ENCODE measurements at places on chromosomes 6 and 20. TPM values are rescaled to one million over a fixed set of nuclear protein-coding genes. Genes with fewer than 3 reads are reported as not detected.

STMND1 gene
- total RNA-seq, result 0.16 TPM

- H3K36me3 ChIP-seq, result peaks cover 15% of the 10 kb centered on the region
- H3K27ac ChIP-seq, result no peak overlapping the region
- peaks cover 13% of the 10 kb centered on the region for H3K4me1 ChIP-seq
- DNase-seq, result no peak
These were observed 2.8 kb downstream of the RIOK1 start for GRCh38 chr6:7392402-7392801.

GRCh38 chr6:135382182-135382628 lies 115.3 kb downstream of the AHI1 start:
- peak; percentile 11 for DNase-seq
- no peak overlapping the region for H3K27ac ChIP-seq
- no peak overlapping the region for H3K4me3 ChIP-seq
- no peaks in the 10 kb centered on the region for H3K27me3 ChIP-seq

KIF25 gene
- not detected for total RNA-seq

DNA sequence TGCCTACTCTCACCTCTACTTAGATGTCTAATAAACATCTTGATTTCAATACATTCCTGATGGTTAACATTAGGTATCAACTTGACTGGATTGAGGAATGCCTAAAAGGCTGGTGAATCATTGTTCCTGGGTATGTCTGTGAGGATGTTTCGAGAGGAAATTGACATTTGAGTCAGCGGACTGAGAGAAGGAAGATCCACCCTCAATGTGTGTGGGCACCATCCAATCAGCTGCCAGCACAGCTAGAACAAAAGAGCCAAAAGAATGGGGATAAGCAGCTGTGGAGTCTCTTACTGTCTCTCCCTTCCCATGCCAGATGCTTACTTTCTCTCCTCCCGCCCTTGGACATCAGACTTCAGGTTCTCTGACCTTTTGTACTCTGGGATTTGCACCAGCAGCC lies 128.6 kb upstream of the HS3ST5 start:
- no peaks in the 10 kb centered on the region for H3K27me3 ChIP-seq
- no peak for DNase-seq
- H3K36me3 ChIP-seq, result no peaks in the 10 kb centered on the region
- no peaks in the 10 kb centered on the region for H3K4me1 ChIP-seq
- H3K27ac ChIP-seq, result no peak overlapping the region

DNA sequence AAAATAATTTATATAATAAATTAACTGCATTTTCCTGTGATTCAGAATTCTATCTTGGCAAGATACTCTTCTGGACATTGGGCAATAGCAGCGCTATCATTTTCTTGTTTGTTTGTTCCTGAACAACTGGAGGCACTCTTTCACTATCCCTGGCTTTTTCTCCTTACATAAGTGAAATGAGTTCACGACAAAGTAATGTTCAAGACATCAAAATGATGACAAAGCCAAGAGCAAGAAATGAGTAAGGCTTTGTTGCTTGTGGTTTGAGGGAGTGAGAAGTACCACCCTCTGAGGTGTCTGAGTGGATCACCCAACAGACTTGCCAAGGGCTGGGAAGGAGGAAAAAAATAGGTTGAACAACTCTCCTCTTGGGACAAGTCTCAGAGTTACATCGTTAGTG lies 466.6 kb upstream of the JAG1 start:
- no peaks in the 10 kb centered on the region for H3K27me3 ChIP-seq
- DNase-seq, result peak; percentile 96
- no peaks in the 10 kb centered on the region for H3K36me3 ChIP-seq
- peak overlapping the region; percentile 51 for H3K27ac ChIP-seq
- H3K4me1 ChIP-seq, result peaks cover 11% of the 10 kb centered on the region
- no peak overlapping the region for H3K4me3 ChIP-seq

GRCh38 chr6:87714093-87714842 lies 12.2 kb upstream of the AKIRIN2 start:
- H3K4me3 ChIP-seq, result no peak overlapping the region
- H3K27me3 ChIP-seq, result no peaks in the 10 kb centered on the region
- H3K27ac ChIP-seq, result peak overlapping the region; percentile 62
- H3K4me1 ChIP-seq, result peaks cover 10% of the 10 kb centered on the region
- peak; percentile 88 for DNase-seq

SMIM26 gene
- total RNA-seq, result 51.3 TPM

GRCh38 chr20:460180-460579 lies 2.2 kb downstream of the TBC1D20 start:
- no peak overlapping the region for H3K4me3 ChIP-seq
- no peaks in the 10 kb centered on the region for H3K27me3 ChIP-seq
- peaks cover 13% of the 10 kb centered on the region for H3K4me1 ChIP-seq

Data from astrocyte (in vitro differentiated cells and primary cell).